Posterior cingulate gyrus (tissue), 11 donors: ENCODE measurements at places on chromosomes 1 and 21.

- DNase-seq: no peak
Observed at GRCh38 chr1:46413596-46413985, 19.5 kb downstream of the FAAH start.

GRCh38 chr1:229554886-229555621 lies 3.5 kb downstream of the ABCB10 start:
- no peak for DNase-seq

GRCh38 chr1:79375352-79375751 lies 368.8 kb upstream of the ADGRL4 start:
- no peak for DNase-seq

- DNase-seq: no peak
Observed at GRCh38 chr1:153789478-153790034, 14.3 kb downstream of the SLC27A3 start.

GRCh38 chr1:12163210-12163609 lies 3.6 kb upstream of the TNFRSF1B start:
- DNase-seq: no peak

- DNase-seq: no peak
Observed at GRCh38 chr1:12464598-12465056, 153.4 kb downstream of the DHRS3 start.

GRCh38 chr21:46097336-46098293 lies at the start of gene COL6A2:
TSS of gene COL6A2 (plus strand) at chr21:46098112.
- DNase-seq: no peak

GRCh38 chr1:55684131-55684650 lies 469.0 kb upstream of the USP24 start:
- DNase-seq: no peak

DNA sequence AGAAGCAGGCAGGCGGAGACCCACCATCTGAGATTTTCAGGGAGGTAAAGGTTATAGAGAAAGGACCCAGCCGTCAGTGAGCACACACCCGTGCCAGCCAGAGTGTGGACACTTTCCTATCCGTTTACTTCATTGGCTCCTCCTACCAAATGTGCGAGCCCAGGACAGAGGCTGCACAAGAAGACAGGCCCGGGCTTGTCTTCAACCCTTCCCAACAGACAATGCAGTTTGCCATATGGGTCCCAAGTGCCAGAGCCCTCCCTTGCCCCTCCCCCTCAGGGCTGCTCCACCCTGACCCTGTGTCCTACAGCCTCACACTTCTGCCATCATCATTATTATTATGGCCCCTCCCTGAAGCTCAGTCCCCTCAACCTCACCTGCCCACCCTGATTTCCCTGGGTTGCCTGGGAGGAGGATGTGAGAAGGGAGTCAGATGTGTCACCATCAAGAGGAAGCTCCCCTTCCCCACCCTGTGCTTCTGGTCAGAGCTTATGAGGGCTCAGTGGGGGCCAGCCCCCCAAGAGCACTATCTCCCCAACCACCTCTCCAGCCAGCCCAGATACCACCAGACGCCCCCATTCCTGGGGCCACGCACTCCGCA lies 9.4 kb downstream of the LAPTM5 start:
- DNase-seq: no peak

GRCh38 chr1:215377746-215378145 lies 189.4 kb upstream of the KCTD3 start:
- no peak for DNase-seq

DNA sequence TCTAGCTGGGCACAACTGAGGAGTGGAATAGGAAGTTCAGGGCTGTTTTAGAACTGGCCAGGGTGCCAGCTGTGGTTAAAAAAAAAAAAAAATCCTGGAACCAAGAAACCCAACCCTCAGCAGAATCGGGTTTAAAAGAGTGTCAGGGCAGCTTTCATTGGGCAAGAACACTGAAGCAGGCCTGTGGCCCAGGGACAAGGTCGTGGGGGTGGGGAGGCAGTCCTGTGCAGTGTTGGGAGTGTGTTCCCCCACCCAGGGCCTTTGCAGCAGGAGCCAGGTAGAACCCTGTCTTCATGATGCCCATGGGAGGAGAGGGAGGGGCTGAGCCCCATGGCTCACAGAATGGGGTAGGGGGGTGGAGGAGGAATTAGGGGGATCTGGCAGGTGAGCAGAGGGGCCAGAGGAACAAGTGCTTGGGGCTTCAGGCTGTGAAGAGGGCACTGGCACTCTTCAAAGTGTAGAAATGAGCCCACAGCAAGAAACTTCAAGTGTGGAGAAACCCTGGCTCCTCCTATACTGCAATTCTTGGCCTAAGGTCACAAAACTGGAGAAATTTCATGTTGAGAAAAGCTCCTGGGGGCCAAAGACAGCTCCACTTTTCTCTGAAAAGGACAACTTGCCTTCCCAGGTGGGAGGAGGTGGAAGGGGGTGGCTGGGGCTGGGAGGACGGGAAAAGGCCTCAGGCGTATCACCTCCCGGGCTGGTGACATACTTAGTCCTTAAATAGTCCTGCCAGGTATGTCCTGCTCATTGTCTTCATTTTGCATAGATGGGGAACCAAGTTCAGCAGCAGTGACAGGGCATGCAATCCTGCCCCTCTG lies 39.3 kb downstream of the KIAA1614 start:
- DNase-seq: no peak

GRCh38 chr1:193060115-193060403 lies 647 bp downstream of the RO60 start:
- no peak for DNase-seq

DNA sequence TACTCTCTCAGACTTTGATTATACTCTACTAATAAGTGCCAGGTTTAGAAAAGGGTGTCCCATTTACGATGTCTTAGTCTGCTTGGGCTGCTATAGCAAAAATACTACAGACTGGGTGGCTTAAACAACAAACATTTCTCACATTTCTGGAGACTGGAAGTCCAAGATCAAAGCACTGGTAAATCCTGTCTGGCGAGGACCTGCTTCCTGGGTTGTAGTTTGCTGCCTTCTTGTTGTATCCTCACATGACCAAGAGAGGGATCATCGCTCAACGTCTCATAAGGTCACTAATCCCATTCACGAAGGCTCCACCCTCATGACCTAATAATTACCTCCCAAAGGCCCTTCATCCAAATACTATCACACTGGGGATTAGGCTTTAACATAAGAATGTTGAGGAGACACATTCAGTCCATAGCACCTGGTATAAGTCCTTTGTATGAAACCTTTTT lies 12.0 kb downstream of the PRDX6 start:
- DNase-seq: no peak

GRCh38 chr1:147246910-147247655 lies 4.6 kb downstream of the CHD1L start:
- no peak for DNase-seq

DNA sequence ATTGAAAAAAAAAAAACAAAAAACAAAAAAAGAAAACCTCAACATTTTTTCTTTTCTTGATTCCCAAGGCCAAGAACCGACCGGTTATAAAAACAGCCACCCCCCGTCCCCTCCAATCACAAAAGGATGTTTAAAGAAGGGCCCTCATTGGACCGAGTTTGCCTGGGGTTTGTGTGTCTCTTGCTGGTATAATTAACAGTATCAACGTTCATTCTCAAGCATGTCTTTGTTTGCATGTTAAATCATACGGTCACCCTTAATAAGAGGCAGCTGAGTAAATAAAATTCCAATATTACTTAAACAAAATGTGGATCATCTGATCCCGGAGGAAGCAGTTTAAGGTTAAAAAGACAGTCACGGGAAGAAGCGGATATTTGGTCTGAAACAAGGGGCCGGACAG lies 201.1 kb downstream of the PRDM2 start:
- DNase-seq: no peak

DNA sequence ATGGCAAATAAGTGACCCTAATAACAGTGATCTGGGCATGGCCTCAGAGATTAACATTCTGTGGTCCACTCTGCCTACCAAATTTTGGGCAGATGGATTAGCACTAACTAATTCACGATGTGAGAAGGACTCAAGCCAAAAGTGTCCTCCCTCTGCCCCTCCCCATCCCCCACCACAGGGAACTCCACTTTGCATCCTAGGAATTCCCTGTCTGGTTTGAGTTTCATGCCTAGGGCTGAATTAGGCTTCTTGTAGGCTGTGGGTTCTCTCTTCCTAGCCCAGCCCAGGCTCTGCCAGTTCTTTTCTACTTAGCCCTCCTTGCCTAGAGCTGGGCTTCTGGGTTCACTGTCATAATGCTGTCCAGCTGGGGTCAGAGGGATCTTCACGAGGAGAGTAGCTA lies 64.1 kb downstream of the ATP2B4 start:
- DNase-seq: no peak

GRCh38 chr1:146001709-146002108 lies 5.3 kb upstream of the TXNIP start:
- DNase-seq: no peak

DNA sequence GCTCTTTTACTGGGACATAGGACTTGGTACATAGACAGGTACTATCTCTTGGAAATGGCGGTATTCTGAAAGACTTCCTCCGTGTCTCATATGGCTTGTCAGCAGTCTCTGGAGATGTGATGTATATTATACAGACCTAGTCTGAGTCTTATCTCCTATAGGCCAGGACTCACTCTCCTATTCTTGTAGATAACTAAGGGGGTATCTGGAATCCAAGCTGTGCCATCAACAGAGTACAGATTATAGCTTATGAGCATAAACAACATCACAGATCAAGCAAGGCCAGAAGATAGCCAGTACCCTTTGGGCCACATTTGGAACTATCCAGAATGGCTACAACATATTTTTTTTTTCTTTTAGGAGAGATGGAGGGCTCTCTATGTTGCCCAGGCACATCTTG lies 16.1 kb upstream of the RIMKLA start:
- DNase-seq: no peak
